Hematopoietic multipotent progenitor cell treated with erythropoietin and hydrocortisone succinate and interleukin-3 and kit ligand, for 17 days (in vitro differentiated cells): ENCODE measurements at places on chromosomes 3 and 15.
A peak's percentile ranks its signal among the peaks of the same experiment; 100 is the strongest.

- DNase-seq, result no peak
Observed at GRCh38 chr3:110868106-110868505, 203.5 kb upstream of the NECTIN3 start.

GRCh38 chr15:67979281-67979680 lies 74.8 kb upstream of the PIAS1 start:
- DNase-seq, result no peak

GRCh38 chr3:49928481-49929017 lies 1.1 kb downstream of the MON1A start:
- DNase-seq, result no peak

- no peak for DNase-seq
Observed at GRCh38 chr3:126704494-126705214, 614 bp downstream of the CHCHD6 start.

DNA sequence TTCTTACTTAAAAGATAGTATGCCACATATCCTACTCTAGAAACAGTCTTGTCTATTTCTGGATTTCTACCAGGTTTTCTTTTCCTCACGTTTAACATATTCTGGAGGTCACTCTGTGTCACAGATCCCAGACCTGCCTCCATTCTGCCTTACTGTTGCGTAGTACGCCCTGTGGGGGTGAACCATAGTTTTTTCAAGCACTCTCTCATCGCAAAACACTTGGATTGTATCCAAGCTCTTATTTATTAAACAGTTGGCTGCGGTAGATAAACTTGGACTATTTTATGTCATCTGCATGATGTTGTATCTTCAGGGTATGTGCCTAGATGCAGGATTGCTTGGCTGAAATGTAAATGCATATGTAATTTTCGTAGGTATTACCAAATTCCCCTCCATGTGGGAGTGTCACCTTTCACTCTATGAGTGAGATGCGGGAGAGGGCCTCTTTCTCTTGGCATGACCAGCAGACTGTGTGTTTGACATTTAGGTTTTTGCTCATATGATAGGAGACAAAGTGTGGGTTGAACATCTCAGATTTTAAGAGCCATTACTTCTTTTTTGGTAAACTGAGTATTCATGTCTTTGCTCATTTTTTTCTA lies 55.8 kb downstream of the ABTB1 start:
- DNase-seq, result peak; percentile 68

DNA sequence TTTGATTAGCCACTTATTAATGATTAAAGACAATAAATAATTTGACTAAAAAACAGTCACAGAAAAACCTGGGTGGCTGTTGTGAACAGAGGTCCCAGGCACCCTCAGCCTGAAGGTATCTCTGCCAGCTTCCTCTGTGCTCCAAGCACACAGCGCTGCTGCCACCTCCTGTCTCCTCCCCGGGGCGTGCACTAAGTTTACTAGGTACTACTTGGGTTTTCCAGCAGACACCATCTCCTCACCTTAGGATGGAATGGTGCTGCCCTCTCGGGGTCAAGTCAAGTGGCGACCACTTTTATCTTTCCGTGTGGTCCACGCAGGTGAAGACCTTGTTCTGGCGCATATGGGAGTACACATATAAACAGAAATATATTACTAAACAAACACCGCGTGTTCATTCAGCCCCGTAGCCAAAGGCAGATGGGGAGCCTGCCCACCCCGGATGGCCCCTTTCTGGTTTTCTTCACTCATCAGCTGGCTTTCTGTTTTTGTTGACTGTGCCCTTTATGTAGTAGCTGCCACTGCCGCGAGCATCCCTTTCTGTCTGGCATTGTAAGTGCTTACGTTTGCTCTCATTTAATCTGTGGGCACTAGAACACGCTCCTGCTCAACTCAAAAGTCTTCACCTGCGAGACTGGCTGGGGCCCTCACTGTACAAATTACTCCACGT lies 128.0 kb downstream of the LRIG1 start:
- DNase-seq, result no peak

DNA sequence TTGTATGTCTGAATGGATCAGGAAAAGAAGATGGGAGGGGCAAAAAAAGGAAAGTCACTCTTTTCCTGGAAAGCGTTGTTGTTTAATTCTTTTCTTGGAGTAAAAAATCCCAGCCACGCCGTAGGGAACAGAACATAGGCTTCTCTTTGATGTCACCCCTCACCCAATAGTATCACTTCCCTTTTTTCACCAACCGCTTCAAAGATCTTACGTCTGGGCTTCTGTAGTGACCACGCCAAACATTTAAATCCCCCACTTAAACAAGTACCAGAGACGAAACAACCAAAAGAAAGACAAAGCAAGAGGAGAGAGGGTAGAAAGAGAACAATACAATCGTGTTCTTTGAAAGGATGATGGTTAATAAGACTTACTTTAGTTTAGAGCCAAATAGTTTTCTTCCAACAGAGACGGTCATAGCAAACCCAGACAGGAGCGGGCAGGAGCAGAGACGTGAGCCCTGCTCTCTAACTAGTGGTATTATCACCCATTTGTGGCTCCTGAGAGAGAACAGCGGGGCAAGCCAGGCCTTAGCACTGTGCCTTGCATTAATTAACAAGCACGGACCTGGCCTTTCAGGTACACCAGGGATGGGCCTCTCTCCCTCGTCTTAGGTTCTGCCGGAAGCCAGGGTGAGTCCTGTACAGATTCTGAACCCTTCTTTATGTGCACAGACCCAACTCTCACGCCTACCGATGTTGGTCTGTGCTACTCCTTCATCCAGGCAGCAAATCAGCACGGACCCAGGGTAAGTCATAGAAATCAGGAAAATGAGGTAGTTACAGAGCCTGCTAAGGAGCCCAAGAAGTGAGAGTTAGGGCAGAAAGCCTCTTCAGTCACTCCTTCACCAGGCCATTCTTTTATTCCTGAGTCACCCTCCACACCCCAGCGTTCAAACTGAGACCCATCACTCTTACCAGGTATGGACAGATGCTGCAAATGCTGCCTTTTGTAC lies 28.2 kb upstream of the BCL6 start:
- no peak for DNase-seq

- DNase-seq, result no peak
Observed at GRCh38 chr3:20701641-20702040, 515.6 kb upstream of the SGO1 start.

DNA sequence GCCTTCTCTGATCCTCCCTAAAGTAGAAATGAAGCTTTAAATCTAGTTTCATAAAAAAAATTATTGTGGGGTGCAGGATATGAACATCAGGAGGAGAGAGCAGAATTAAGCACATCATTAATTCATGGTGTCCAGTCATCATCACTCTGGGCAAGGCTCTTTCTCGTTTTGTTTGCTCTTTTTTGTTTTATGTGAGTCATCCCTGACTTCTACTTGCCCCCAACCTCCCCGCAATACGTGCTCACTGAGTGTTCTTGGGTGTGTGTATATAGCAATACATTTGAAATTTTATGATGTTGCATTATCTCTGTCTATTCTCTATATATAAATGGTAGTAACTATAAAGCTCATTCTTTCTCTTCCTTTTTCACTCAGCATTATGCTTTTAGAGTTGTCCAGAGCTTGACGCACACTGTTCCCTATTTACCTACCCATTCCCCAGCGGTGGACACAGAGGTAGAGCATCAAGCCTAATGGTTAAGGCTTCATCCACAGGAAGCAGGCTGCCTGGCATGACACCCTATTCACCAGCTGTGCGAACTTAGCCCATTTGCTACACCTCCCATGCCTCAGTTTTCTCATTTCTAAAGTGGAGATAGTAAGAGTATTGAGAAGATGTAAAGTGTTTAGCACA lies 72.3 kb downstream of the CD200R1L start:
- no peak for DNase-seq

DNA sequence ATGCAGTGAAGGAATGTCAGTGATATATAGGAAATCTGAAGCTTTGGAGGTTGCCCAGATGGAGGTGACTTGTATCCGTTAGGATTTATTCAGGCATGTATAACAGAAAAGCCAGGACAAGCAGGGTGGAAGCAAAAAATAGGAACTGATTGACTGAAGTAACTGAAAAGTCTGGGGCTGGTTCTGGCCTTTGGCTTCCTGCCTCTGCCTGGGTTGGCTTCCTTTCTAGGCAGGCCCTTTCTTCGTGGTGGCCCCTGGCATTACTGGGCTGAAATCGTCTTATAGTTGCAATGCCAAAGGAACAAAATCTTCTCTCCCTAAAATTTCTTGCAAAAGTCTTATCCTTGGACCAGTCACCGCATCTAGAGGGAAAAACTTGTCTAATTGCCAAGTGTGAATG lies 386.1 kb downstream of the PTPRG start:
- no peak for DNase-seq

GRCh38 chr3:184619787-184620430 lies 58.3 kb downstream of the EPHB3 start:
- DNase-seq, result no peak

DNA sequence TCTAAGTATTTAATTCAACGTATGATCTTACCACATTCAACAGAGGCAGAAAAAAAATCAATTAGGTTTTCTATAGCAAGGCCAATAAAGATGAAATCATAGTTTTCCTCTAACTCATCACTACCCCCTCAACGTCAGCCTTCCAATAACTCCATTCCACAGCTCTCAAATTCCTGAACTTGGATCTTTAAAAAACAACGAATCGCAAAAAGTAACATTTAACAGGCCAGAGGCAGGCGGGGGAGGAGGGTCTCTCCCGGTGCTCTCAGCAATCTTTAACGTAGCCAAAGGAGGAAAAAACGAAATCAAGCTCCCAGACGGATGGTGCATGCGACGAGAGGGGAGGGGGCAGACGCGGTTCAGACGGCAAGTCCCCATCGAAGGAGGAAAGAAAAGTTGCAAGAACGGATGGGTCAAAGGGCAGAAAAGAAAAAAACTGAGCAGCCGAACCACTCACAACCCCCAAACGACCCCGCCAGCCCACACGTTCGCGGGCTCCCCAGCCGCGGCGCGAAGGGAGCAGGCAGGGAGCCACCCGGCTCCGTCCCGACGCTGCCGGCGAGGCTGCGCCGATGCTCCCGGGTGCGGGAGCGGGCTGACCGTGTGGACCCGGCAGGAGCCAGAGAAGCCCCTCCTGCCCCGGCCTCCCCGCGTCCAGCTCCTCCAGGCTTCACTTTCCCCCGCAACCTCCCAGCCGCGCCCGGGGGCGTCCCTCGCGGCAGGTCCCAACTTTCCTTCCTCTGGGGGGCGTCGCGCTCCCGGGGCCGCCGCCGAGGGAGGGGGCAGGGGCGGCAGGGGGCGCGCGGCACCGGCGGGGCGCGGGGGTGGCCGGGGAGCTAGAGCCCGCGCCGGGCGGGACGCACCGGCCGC lies 703 bp downstream of the PEAK1 start:
- DNase-seq, result no peak

GRCh38 chr3:9033867-9034266 lies 70.6 kb upstream of the RAD18 start:
- no peak for DNase-seq

GRCh38 chr15:85755942-85756341 lies 38.8 kb downstream of the KLHL25 start:
- no peak for DNase-seq

DNA sequence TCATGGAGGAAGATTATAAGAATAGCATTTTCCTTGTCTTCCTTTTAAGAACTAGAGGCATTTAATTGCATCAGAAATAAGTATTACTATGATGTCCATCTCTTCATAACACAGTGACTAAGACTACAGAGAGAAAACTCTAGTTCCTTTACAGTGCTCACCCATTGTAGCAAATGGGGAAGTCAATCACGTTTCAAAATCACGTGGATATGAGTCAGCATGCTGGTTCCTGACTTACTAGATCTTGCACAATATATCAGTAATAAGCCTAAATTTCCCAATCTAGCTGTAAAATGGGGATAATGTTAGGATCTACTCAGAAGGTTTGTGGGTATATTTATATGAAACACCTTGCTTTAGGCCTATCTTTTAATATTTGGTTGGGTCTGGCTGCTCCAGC lies 254.8 kb upstream of the EOMES start:
- no peak for DNase-seq

DNA sequence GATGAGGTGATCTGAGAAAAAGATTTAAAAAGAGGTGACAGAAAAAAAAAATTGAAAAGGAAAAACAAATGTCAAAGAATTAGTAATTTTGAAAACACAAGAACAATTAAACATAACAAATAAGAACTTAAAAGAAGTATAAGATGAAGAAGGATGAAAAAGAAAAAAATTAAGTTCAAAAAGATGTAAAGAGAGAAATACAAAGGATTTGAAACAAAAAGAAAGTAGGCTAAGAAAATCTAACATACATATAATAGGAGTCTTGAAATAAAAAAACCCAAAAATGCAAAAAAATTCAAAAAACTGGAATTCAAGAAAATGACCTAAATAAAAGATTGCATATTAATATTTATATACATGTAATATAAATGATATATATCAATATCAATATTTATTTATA lies 949.2 kb downstream of the MCTP2 start:
- no peak for DNase-seq

DNA sequence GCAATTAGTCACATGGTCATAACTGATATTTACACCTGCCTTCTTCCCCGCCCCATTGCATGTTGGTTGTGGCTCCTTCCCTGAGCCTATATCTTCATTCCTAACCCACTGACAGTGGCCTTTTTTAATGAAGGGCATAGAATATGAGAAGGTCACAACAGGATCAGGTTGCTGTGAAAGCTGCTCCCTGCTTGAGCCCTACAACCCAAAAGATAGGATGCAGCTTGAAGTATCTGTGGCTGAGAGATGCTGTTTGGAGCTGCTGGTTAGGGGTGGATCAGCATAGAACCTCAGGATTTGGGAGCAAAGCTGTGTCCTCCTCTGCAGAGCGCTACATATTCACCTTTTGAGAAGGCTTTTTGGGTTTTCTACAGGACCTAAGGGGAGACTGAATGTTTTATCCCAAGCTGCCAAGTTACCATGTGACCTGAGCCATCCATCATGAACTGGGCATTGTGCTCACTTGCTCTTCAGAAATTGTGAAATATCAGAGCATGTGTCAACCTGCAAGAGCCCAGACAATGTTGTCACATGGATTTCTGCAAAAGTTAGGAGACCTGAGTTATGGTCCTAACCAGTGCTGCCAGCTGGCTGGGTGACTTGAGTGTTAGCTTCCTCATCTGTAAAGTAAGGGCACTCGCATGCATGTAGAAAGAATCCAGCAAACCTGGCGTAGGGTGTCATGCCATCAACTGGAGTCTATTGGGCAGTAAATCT lies 49.8 kb upstream of the ARL8B start:
- DNase-seq, result no peak

DNA sequence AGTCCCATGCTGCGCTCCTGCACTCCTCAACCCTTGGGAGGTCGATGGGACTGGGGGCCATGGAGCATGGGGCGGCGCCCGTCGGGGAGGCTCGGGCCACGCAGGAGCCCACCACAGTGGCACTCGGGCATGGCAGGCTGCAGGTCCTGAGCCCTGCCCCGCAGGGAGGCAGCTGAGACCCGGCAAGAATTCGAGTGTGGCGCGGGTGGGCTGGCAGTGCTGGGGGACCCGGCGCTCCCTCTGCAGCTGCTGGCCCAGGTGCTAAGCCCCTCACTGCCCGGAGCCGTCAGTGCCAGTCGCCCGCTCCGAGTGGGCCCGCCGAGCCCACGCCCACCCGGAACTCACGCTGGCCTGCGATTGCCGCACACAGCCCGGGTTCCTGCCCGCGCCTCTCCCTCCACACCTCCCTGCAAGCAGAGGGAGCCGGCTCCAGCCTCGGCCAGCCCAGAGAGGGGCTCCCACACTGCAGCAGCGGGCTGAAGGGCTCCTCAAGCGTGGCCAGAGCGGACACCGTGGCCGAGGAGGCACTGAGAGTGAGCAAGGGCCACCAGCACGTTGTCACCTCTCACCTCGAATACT lies 200.3 kb downstream of the ROBO2 start:
- no peak for DNase-seq
